Activated effector memory CD4-positive, alpha-beta T cell treated with Interleukin-2 at 50 U/mL for 16 hours (primary cell): ENCODE measurements at places on chromosomes 1 and 21.

DNA sequence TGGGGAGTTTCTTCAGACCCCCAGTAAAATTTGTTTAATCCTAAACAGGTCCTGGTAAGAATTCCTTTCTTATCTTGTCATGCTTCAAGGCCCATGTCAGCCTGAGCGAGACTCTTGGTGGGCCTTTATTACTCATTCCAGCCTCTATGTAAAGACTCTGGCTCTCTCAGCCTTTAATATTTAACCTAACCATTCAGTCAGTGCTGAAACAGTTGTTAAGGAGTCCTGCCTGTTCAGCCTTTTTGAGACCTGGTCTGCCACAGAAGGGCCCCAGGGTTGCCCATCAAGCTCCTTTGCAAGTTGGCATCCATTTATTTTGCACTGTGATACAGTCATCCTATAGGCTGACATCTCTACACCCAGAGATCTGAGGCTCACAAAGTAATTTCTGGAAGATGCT is 107.7 kb upstream of the VANGL1 start:
- DNase-seq = no peak

DNA sequence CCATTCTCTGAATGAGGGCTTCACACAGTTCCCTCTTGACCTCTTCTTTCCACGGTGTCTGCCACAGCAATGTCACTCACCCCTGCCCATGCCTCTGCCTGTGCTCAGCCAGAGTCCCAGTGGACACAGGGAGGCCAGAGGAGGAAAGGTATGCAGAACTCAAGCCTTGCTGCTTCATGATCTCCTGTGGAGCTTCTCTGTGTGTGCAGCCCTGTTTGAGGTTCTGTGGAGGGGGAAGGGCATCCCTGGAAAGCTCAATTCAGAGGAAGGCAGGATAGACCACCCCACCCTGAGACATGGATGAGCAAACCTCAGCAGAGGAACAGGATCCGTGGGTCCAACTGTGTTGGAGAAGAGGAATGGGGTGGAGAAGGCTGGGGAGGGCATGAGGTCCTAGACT is 2.0 kb downstream of the HCN3 start:
- DNase-seq = no peak

DNA sequence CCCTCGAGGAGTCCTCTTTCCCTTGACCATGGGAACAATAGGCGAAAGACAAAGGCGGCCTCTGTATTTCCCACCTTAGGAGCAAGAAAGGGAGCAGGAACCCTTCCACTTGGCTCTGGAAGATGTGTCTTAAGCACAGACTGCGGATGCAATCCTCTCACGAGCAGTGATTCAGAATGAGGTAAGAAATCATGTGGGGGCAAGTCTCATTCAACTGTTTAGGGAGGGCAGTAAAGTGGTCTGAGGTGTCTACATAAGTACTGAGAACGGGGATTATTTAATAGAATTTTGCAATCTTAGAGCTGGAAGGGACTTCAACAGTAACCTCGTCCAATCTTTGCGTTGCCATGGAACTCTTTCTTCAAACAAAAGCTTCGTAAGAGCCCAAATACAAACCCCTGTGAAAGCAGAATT is 1.6 kb upstream of the DYRK3 start:
- DNase-seq = no peak

GRCh38 chr1:117567435-117567834 is 38.4 kb upstream of the TENT5C start:
- DNase-seq = no peak

DNA sequence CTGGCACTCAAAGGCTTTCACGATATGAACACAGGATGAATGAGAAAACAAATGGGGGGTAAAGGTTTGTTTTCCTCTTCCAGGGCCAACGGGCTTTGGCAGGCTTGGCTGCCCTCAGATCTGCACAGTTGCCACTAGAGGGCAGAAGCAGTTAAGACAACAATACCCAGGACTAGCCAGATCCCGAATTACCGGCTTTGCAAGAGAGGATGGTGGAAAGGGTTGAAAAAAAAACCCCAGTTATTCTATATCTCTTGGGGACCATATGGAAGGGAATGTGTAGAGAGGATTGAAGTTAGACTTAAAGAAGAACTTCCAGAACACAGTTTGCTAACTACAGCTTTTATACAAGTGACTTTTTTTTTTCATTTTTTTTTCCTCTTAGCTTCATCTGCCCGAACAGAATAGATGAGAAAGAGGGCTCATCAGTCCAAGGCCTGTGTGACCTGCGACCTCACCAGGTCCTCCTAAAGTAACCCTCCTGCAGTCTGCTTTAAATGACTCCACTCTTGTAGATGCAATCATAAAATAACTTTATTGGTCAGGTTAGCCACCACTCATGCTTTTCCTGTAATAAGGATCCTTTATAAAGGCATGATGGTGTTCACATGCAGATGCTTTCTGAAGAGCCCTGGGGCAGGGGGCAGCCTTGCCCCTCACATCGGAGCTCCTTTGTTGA is 10.7 kb downstream of the FMOD start:
- DNase-seq = peak; percentile 23

GRCh38 chr21:37982496-37983318 is 66.5 kb upstream of the KCNJ6 start:
- no peak for DNase-seq

DNA sequence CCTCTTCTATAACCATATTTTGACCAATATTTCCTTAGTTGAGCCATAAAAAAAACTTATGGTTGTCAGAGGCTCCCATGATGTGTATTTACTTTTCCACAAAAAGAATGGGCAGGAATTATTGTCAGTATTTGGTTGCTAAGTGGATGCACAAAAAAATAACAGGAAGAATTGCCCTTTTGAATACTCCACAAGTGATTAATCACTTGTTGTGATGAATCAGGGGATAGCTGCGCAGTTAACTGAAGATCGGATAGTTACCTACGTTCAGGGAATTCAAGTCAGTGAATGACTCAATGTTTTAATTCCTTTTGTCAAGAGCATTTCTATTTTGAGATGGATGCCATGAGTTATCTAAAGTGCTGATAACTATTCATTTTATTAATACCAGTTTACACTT is 785.2 kb upstream of the B3GALT2 start:
- no peak for DNase-seq

GRCh38 chr1:64969305-64970046 is 3.1 kb upstream of the JAK1 start:
- DNase-seq = no peak
